ENCODE measurements at places on chromosomes 12 and 14.

GRCh38 chr14:89748004-89748403, 206.5 kb downstream of the EFCAB11 start:
- no peak for DNase-seq

DNA sequence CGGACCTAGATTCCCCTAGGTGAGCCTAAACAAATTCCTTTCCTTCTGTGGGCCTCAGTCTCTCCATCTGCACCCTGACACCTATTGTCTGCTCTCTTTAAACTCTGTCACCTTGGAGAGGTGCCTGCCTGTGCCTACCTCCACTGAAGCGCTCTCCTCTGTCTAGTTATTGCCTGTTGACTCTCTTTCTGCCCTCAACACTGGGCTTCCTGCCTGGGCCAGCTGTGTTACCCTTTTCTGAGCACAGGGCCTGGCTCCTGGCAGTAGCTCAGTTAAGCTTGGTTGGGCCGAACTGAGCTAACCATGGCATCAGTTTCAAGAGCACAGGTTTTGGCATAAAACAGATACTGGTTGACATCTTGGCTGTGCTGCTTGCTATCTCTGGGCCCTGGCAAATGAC, 43.5 kb downstream of the PRMT8 start:
- peak; percentile 84 for DNase-seq

DNA sequence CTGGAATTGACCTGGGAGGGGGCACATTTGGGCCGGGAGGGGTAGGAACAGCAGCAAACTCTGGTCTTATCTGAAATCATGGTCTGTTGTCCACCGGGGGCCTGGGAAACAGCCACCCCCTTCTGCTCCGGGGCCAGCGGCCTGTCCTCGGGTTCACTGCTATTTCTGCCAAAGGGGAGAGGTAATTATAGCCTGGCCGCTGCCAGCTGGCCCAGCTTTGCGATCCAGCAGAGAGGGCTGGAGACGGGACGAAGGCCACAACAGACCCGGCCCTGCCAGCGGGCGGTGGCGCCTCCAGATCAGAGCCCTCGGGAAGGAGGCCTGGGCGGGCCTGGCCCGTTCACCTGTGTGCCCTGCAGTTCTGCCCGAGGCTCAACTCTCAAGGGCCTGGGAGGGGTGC, at the start of gene C14orf180:
TSS of gene C14orf180 (plus strand) at position 258 of the 400 bp plus-strand sequence. CDS start 6,667 bp downstream, outside the sequence.
- DNase-seq = peak; percentile 40

DNA sequence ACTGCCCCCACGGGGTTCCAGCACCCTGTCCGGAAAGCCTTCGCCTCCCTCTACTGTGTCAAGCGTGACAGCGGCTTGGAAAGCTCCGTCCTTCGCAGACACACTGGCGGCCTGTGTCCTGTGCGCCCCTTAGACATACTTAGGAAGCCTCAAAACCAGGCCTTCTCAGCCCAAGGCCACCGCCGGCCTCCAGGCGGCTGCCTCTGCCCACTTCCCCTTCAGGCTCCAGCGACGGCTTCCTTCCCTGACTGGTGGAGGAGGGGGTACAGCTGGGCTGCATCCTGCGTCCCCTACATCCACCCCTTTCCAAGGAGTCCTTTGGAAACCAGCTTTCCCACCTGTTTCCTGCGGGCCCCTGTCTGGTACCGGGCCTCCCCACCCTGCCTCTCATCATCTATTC, 2.5 kb upstream of the CACNA2D4 start:
- DNase-seq = no peak

DNA sequence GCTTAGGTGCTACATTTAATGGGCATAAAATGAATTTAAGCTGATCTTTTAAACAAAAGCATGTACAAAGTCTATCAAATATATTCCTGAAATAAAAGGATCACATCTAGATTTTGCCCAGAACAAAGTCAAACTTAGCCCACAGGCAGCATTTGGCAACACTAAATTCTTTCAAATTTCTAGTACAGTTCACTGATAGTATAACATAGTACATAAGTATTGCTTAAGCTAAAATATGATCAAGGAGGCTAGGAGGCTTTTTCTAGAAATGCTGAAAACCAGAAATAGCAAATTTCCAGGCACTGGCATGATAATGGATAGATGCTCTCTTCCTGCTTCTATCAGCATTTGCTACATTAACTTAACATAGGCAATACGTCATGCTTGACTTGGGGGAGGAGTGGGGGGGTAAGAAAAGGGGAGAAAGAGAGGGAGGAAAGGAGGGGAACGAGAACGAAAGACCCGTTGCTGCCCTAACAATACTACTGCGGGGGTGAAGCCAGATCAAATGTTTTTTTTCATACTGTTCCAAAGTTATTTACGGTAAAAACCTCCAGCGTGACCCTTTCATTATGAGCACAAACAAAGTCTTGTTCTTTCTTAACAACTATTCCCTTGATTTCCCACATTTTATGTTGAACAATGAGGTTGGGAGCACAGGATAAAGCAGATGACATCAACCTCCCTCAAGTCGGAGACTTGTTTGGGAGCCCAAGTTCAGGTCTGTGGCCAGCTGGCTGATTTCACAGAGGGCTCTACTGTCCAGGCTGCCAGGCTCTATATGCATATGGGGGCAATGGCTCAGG, 10.6 kb downstream of the TMED10 start:
- no peak for DNase-seq

- DNase-seq = no peak
Measured at GRCh38 chr12:31119192-31119802, 45.6 kb downstream of the DDX11 start.

DNA sequence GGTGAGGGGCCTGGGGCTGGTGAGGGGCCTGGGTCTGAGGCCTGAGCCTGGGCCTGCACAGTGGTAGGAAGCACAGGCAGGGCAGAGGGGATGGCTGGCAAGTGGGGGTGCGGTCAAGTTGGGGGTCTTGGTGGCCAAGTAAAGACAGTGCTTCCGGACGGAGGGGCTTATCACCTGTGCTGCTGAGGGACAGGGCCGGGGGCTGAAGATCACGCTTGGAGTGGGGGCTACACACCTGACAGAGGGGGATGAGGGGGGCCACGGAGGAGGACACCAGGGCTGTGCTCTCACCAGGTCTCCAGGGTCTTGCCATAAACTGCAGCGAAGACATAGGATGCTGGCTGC, 12.2 kb downstream of the TEDC1 start:
- no peak for DNase-seq

All from DMS79 treated with DMSO at 0.1 percent for 48 hours (cell line).